ENCODE measurements at places on chromosomes 7 and 10.

DNA sequence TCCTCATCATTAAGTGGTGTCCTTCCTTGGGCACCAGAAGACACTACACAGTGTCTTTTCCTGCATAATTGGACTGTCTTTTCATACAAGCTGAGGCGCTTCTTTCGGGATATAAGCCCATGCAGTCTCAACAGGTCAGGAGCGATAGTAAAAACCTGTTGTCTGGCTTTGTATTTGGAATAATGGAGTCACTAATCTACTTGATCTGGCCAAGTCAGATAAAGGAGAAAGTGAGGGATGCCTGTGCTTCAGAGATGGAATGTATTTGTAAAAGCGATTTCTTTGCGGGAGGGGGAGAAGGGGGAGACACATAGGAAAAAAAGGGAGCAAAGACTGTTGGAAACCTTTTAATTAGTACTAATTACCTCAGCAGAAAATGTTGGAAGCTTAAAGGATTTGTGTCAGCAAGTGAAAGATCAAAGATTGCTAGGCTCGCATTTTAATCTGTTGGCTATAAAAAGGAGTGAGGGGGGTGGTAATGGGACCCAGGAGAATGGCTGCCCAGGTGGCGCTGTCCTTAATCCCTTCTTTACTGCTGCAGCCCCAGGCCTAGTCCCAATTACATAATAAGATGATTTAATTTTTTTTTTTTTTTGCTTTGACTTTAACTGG lies 581.4 kb downstream of the LRMDA start:
- no peak for DNase-seq

DNA sequence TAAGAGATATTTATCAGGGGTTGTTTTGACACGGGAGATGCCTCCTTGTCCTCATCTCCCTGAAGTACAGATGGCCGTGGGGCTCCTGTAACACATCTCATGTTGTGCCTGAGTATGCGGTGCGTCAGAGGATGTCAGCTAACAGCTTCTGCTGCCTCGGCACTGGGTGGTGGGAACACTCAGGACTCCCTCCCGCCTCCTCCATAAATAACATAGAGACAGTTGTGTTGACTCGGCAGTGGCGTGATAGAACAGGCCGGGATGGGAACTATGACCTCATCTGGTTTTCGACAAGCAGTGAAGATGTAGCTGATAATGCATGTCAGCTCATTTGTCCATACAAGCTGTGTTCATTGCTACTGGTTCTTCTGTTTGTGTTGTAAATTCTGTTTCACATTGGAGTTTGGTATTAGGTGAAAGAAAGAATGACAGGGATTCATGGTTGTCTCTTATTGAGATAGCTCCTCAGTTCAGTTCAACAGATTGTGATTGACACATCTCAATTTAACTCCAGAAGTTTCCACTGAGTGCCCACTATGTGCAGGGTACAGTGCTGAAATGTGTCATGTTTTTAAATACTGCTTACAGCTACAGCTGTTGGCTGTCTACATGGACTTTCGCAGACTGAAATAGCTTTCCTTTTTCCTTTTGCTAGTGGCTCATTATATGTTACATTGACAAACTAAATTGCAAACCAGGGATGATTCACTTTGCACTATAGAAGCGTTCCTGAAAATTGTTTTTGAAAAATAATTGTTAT lies 87.4 kb downstream of the CHN2 start:
- DNase-seq: no peak

DNA sequence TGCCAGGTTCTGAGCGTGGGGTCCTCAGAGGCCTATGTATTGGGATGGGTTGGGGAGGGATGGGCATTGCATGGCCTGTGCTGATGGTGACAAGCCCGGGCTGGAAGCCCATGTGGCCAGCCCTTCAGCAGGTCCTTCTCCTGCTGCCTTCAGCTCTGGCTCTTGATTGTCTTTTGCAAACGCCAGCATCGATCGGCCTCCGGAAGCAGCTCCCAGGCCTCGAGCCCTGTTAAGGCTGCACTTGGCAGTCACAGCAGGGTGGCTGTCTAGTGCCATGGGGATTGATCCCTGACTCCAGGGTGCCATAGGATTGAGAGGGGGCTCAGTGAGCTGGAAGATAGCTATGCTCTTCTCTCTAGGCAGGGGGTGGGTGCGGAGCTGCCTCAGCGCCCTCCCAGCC lies 51.4 kb downstream of the CDH23 start:
- no peak for DNase-seq

- no peak for DNase-seq
Observed at GRCh38 chr10:13416760-13417159, 68.7 kb upstream of the SEPHS1 start.

- DNase-seq: no peak
Observed at GRCh38 chr10:78688901-78689583, 379.7 kb upstream of the ZMIZ1 start.

DNA sequence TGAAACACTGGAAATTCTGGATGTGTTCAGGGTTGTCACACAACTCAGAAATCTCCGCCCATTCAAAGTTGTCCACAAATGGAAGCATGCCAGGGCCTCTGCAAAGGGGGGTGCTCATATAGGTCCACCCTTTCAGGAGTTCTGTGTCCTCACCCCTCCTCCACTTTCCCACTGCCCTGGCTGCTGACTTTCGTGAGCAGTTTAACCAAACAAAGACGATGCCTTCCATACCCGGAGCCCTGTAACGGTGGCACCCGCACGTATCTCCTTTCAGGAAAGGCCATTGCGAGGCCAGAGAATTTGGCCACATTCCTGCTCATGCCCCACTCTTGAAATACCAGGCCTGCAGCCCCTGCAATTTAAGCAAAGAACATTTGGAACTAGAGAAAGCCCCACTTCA lies 1.4 kb downstream of the CPXM2 start:
- no peak for DNase-seq

DNA sequence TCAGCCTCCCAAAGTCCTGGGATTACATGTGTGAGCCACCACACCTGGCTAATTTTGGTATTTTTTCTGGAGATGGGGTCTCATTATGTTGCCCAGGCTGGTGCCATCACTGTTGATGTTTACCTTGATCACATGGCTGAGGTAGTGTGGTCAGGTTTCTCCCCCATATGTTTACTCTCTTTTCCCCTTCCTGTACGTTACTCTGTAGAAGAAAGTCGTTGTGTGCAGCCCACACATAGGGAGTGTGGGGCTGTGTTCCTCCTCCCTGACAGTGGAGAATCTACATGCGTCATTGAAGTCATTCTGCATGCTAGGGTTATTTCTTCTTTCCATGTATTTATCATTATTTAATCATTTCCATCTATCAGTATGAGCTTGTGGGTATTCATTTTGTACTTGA lies 16.3 kb upstream of the ORAI2 start:
- no peak for DNase-seq

- no peak for DNase-seq
Observed at GRCh38 chr7:36116347-36117202, 36.5 kb upstream of the EEPD1 start.

GRCh38 chr7:30278376-30278775 lies 6.0 kb upstream of the ZNRF2 start:
- no peak for DNase-seq

GRCh38 chr10:68087685-68088401 lies 12.8 kb upstream of the HERC4 start:
- DNase-seq: no peak

DNA sequence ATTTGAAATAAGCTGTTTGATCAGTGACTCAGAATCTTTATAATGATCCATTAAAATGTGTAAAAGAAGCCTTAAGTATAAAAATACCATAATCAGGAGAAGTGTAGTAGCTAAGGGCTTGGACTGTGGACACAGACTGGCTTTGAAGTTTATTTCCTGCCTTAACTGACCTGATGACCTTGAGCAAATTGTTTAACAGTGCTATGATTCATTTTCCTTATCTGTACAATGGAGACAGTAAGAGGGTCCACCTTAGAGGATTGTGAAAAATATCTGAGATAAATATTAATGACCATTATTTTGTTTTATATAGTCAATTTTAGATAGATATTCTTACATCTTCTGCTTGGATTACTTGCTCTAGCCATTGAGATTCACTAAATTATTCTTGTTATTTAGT lies 13.3 kb upstream of the RPA3 start:
- no peak for DNase-seq
